ENCODE measurements at places on chromosomes 3 and 15. TPM values are rescaled to one million over a fixed set of nuclear protein-coding genes. Genes with fewer than 3 reads are reported as not detected.

DNA sequence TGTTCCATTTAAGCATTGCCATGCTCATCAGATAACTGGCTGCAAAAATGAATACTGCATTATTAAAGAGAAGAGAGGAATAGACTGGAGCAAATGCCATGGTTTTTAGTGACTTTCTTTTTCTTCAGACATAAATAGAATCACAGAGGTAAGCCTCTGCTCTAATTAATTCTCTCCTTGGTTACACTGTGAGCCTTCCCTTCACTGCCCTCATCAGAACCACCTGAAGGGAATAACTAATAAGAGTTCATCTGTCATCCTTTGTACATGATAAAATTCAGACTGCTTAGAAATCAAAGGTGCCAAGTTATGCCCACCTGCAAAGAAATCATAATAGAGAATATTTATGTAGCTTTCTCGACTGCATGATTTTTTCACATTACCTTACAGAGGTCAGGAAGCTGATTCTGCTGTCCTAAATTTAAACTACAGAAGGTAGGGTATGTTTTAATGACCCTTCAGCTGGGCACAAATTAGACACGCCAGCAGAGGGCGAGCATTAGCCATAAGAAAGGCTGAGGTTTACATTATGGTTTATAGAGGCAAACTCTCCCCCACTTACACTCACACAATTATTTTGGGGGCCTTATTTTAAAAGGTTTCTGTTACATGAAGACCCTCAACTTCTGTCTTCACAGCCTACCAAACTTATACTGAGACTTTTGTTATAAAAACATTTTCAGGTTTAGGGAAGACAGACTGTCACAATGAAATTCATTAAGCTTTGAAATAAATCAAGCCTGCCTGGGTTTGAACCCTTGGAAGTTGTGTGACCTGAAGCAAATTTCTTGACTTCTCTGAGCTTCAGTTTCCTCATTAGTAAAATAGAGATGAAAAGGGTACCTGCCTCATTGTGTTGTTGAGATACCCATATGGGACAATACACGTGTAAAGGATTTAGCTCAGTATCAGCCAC, 15.3 kb upstream of the UNC13C start:
- DNase-seq, result peak; percentile 12

GRCh38 chr3:40167958-40168357, 141.5 kb upstream of the EIF1B start:
- no peak for DNase-seq

GRCh38 chr15:62119874-62120273, 45.2 kb downstream of the C2CD4B start:
- no peak for DNase-seq

DNA sequence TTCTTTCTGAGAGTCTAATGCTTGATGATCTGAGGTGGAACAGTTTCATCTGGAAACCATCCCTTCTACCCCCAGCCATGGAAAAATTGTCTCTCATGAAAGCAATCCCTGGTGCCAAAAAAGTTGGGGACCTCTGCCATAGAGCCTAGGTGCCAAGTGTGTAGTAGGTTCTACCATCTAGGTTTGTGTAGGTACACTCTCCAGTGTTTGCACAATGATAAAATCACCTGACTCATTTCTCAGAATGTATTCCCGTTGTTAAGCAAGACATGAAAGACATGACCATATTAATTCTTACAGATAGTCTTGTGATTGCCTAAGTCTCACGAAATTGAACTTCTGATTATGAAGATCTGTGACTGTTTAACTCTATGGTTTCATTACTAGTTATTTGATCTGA, 68.6 kb downstream of the KAT2B start:
- no peak for DNase-seq

- peak; percentile 79 for DNase-seq
Measured at GRCh38 chr3:46692566-46692990, 901 bp downstream of the ALS2CL start.

GRCh38 chr3:56971816-56972215, 88.6 kb upstream of the SPATA12 start:
- no peak for DNase-seq

- peak; percentile 99 for DNase-seq
Measured at GRCh38 chr15:30065025-30065801, 17.5 kb upstream of the GOLGA8J start.

- peak; percentile 18 for DNase-seq
Measured at GRCh38 chr15:62337934-62338333, 172.8 kb upstream of the C2CD4B start.

DNA sequence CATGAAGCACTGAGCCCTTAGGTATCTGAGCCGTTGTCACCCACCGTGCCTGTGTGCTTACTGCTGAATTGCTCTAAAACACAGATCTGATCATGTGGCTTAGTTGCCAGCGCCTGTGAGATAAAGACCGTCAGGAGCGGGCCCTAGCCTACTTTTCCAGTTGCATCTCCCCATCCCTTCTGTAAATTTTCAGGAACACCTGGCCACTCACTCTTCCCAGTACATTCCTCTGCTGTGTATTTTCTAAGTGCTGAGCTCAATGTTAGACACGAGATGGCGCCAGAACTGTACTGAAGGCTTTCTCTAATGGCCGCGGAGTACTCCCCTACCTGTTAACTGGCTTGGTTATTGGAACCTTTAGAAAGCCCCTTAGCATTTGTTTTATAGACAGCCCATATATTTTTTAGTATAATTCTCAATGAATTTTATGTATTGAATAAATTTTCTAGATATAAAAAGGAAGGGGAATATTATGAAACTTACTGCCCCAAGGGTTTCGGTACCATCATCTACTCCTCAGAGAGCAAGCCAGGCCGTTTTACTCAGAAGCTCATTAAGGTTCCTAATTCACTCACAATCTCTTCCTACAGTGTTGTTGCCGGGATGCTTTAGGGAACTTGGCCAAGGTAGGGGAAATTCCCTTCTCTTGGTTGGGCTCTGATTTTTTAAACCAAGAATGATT, 16.7 kb upstream of the WNT7A start:
- DNase-seq, result peak; percentile 62

GRCh38 chr15:42143866-42144625, 12.4 kb downstream of the PLA2G4F start:
- no peak for DNase-seq

DNA sequence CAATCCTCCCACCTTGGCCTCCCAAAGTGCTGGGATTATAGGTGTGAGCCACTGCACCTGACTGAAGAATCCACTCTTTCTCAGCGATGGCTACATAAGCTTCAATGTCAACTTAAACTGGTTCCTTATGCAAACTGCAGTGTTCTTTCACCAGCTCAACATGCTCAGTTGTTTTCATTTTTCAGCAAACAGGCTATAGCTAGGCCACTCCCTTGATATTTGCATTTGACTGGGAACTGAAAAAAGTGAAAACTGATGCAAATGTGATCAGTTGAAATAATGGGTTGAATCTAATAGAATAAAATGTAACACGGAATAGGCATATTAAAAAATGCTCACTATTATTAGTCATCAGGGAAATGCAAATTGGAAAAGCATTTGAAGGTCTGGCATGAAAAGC, 74.2 kb upstream of the GCNT3 start:
- DNase-seq, result no peak

DNA sequence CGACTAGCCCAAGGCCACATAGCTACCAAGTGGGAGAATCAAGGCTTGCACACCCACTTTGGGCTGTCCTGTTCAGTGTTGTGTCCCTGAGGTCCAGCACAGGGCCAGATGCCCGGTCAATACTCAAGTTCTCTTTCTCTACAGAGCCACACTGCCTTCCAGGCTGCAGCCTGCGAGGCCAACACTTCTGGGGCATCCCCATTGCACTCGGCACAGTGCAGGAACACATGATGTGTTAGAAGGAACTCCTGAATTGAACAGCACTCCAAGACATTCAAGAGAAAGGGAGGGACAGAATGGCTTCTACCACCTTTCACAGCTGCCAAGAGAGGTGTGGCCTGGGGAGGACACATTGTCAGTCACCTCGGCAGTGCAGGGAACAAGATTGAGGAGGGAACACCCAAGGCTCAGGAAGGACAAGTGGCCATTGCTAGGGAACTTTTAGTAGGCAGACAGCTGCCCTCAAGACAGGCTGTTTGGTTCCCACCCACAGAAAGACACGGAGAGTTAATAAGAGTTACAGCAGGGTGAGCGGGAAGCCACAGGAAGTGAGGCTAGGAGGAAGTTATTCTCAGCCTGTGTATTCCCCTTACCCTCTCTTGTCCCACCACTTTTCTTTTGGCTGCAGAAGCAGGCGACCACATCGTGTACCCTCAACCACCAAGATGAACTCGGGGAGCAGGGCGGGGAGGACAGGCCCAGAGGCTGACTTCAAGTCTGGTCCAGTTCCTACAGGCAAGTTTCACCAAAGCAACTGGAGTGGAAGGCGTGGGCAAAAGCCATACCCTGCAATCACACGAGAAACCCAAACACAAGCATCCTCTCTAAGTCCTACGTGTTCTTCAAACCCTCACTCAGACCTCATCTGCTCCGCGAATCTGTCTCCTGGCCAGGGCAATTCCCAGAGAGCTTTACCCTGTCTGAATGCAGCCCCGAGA, 69.4 kb downstream of the SRGAP3 start:
- DNase-seq, result no peak

GRCh38 chr3:78176869-78177268, 1137.0 kb downstream of the ROBO2 start:
- DNase-seq, result no peak

DNA sequence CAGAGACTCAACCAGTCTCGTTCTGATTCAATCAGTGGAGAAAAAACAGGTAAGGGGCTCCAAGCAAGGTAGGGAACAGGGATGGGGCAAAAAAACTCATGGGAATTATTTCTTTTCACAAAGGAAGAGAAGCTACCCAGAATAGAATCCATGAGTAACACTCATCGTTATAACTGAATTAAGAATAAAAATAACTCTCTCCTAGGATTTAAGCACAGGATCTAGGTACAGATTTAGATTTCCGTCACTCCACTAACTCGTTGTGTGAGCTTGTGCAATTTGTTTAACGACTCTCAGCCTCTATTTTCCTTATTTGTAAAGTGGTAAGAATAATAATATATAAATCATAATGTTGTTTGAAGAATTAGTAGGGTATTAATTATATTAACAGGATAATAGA, 68.6 kb downstream of the ADAMTS9 start:
- no peak for DNase-seq

DNA sequence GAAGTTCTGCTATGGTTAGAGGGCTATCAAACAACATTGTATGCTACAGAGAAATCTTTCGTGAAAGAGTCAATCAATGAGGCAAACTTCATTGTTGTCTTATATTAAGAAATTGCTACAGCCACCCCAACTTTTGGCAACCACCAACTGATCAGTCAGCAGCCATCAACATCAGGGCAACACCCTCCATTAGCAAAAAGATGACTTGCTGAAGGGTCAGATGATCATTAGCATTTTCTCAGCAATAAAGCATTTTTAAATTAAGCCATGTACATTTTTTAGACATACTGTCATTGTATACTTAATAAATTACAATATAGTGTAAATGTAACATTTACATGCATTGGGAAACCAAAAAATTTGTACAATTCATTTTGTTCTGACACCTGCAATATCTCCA, 53.1 kb downstream of the LYZL4 start:
- no peak for DNase-seq

DNA sequence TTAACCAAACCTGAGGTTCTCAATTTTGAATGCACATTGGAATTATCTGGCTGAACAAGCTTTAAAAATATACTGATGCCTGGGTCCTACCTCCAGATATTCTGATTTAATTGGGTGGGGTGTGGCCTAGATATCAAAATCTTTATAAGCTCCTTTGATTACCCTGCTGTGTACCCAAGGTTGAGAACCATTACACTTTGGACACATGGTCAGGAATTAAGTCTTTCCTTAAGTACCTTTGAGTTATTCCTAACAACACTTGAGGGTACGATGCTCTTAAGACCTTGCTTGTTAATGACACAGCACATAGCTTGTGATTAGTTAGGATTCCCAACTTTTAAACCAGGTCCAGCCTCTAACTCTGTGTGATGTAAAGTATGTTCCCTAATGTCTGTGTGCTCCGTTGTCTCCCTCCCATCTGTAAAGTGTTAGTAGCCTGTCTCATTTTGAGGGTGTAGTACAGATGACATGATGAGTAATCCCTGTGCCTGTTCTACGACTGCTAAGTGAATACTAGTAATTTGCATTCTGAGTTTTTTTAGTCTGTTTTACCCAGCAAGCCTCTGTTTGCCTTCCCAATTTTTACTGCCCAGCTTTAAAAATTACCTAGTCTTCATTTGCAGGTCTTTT, 154.9 kb downstream of the KLHL25 start:
- peak; percentile 61 for DNase-seq

DNA sequence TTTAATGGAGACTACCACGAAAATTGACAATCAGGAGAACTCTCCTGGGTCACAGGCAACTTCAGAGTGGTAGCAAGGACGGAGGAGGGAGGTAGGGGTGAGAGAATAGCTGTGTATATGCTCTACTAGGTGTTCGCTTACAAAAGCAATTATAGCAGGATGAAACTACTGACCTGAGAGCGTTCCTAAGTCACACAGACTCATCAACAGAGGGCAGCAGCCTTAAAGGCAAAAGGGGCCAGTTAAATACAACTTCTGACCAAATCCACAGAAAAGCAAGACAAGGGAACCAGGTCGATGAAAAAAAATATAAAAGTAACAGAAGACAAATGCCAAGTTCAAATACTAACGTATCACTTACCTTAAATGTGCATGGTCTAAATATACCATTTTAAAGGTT, 894.6 kb downstream of the PLOD2 start:
- no peak for DNase-seq

PRRT3 gene
- 3.0 TPM for total RNA-seq

ACTRT3 gene
- total RNA-seq, result 12.3 TPM

STAB1 gene
- 0.50 TPM for total RNA-seq

PPARG gene
- 11.1 TPM for total RNA-seq

SI gene
- total RNA-seq, result not detected

MAP2K5 gene
- 11.8 TPM for total RNA-seq

GOLGA6D gene
- total RNA-seq, result not detected

Measured in renal cortical epithelial cell (primary cell).